ENCODE measurements at places on chromosomes 5 and 9.

DNA sequence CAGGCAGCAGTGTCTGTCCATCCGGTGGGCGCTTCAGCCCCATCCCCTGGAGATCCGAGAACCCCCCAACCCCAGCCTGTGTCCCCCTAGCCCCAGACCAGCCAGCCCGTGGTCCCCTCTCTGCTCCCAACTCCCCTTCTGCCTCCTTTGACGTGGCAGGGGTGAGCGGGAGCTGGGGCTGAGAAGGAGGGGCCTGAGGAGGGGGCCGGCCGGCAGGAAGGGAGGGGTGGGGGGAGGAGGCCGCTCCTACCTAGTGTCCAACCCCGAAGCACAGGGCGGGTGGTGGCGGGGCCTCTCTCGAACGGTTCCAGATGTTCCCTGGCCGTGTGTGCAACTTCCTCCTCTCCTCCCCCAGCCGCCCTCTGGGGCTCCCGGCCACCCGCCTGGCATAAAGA lies 31.0 kb downstream of the GOLGA2 start:
- DNase-seq: peak; percentile 92

GRCh38 chr9:75878488-75878860 lies 12.0 kb upstream of the PCSK5 start:
- no peak for DNase-seq

- DNase-seq: no peak
Measured at GRCh38 chr9:123686829-123687192, 243.1 kb downstream of the DENND1A start.

- peak; percentile 46 for DNase-seq
Measured at GRCh38 chr9:19967888-19968459, 179.1 kb upstream of the SLC24A2 start.

- DNase-seq: no peak
Measured at GRCh38 chr9:83081846-83082245, 18.9 kb upstream of the RASEF start.

GRCh38 chr5:4627929-4628328 lies 512.2 kb upstream of the ADAMTS16 start:
- no peak for DNase-seq

DNA sequence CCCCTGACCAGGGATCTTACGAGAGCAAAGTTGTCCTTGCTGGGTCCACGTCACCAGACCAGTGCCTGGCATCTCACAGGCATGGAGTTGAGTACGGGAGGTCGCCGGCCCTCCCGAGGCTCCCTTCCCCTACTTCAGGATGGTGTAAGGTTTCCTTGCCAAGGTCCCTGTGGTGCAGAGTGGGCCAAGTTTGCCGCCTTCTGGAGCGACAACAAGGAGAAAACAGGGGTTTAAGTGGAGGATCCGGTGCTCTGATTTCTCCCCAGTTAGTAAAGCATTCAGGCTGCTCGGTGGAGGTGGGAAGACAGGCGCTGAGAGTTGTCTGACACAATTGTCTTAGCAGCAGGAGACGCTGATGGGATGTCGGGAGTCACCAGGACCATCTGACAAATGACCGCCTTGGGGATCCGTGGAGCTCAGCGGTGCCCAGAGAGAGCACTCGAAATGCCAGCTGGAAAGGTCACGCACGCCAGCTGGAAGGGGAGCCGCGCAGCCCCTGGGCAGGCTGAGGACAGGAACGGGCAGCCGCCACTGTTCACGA lies 37.3 kb downstream of the ADAMTS2 start:
- DNase-seq: no peak

GRCh38 chr9:95870352-95870751 lies 5.1 kb upstream of the ERCC6L2 start:
- DNase-seq: no peak

- no peak for DNase-seq
Measured at GRCh38 chr5:160930406-160930805, 78.4 kb upstream of the ATP10B start.

GRCh38 chr5:174531782-174532191 lies 192.6 kb upstream of the MSX2 start:
- DNase-seq: no peak

Data from cardiac fibroblast (primary cell).